A549 treated with Hydrocortisone at 1 μM for 4 hours (cell line): ENCODE measurements at places on chromosomes 11 and 22. TPM values are rescaled to one million over a fixed set of nuclear protein-coding genes. Genes with fewer than 3 reads are reported as not detected.

RGL4 gene
- total RNA-seq, result not detected in 5 replicates

TPBGL gene
- 0.09 to 0.28 TPM (median 0.14 TPM) in 5 replicates for total RNA-seq

CCND1 gene
- 180 to 225 TPM (median 202 TPM) in 5 replicates for total RNA-seq

NNMT gene
- total RNA-seq, result 292 to 403 TPM (median 380 TPM) in 5 replicates

OR4A16 gene
- total RNA-seq, result not detected in 5 replicates

CCDC89 gene
- not detected in 5 replicates for total RNA-seq

SCN4B gene
- 0.06 to 0.21 TPM (median 0.07 TPM) in 4 of 5 replicates, not detected in the other for total RNA-seq

NRIP3 gene
- total RNA-seq, result 0.61 to 1.3 TPM (median 0.71 TPM) in 5 replicates

CHRM1 gene
- 0.06 to 0.13 TPM (median 0.08 TPM) in 5 replicates for total RNA-seq

CARD16 gene
- total RNA-seq, result 0.15 to 0.25 TPM in 2 of 5 replicates, not detected in the others
